ENCODE measurements at places on chromosomes 12 and 14.

- DNase-seq = no peak
Measured at GRCh38 chr14:100282766-100283419, 23.4 kb downstream of the SLC25A29 start.

- DNase-seq = no peak
Measured at GRCh38 chr12:124398578-124399227, 103.8 kb downstream of the RFLNA start.

GRCh38 chr14:45128963-45129629, 5.2 kb downstream of the FKBP3 start:
- no peak for DNase-seq

- no peak for DNase-seq
Measured at GRCh38 chr12:75720812-75721641, 209.6 kb upstream of the KRR1 start.

DNA sequence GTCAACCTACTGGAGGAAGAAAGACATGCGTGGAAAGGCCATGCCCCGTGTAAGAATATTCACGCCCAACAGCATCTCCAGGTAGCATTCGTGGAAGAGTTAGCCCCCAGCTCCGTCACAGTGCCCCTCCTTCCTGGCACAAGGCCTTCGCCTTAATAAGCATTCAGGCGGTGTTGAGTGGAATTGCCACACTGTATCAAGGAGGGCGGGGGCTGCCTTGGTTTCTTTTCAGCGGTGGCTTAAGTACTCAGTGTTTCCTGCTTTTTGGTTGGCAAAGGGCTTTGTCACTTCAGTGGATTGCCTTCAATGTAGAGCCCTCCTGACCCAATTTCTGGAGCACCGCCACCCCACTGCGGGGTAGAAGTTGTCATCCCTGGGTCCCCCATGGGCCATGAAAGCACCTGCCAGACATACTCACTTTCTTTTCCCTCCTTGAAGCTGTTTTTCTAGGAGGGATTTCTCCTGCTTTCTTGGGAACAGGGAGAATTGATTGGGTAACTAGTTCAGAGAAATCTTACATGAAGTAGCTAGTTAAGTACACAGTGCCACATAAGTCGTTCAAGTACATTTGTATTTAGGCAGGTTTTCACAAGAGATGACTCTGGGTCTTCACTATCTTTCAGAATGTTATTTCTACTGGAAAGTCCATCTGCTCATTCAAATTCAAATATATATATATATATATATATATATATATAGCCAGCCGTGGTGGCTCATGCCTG, 65.5 kb upstream of the STON2 start:
- DNase-seq = no peak

DNA sequence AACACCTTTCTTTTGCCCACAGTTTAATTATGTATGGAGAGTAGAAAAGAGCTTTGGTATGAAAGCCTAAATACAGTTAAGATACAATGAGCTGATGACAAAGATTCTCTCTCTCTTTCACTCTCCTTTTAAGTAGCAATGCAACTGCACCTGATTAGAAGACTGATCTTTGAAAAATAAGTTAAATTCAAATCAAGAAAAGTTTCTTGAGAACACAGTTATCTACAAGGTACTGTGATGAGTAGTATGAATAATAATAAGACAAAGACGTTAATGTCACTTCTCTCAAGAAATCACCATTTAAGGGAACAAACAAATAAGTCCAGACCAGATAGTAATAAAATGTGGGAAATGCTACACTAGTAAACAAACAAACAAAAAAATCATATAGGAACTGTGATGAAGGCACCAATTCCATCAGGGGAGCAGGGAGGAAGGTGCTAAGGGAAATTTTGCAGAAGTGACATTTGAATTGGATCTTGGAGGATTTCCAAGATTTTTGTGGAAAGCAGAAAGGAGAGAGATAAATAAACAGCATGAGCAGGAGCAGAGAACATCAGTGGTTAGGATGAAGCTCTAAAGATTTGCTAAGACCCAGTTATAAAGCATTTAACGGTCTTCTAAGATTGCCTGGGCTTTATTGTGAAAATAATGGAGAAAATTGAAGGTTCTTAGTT, 65.2 kb upstream of the STK38L start:
- DNase-seq = no peak

- DNase-seq = peak; percentile 77
Measured at GRCh38 chr12:123141615-123142517, 9.0 kb downstream of the PITPNM2 start.

GRCh38 chr12:84150201-84150600, 762.4 kb downstream of the SLC6A15 start:
- DNase-seq = no peak

GRCh38 chr14:70415788-70416187, 1.1 kb downstream of the SYNJ2BP start:
- DNase-seq = no peak

DNA sequence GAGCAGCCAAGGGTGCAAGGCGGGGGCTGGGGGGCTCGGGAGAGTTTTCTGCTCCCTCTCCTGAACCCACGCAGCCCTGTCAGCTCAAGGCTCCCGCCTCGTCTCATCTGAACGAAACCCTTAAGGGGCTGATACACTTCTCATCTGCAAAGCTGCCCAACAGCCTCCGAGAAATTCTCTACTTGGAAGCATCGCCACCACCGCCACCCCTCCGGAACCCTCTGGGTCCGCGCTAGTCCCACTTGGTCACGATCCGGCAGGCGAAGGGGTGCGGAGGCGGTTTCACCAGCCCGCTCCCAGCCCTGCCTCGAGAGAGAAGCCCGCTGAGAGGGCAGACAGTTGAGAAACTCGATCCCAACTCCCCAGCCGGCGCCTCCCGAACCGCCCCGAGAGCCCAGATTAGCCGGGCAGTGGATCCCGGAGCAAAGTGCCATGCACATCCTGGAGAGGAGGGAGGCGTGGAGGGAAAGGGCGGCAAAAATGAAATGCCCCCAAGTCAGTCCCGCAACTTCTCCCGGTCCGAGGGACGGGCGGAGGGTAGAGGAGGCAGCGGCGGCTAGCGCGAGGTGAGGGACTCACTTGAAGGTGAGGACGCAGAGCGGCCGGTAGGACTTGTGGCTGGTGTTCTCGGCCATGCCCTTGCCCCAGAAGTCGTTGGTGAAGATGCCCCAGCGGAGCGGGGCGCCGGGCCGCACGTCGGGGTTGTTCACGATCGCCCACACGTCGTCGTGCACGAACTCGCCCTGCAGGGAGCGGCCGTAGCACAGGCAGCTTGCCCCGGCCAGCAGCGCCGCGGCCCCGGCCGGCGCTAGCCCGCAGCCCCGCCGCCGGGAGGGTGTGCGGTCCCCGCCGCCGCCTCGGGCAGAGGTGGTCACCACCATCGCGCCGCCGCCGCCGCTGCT, 620 bp downstream of the TMTC1 start:
- no peak for DNase-seq

GRCh38 chr14:21825149-21825743, 151.6 kb upstream of the OR4E1 start:
- DNase-seq = peak; percentile 61

- DNase-seq = peak; percentile 47
Measured at GRCh38 chr12:46494424-46494823, 121.9 kb upstream of the SLC38A2 start.

- no peak for DNase-seq
Measured at GRCh38 chr12:54376596-54376995, 7.9 kb downstream of the ZNF385A start.

GRCh38 chr14:49904270-49904669, 11.4 kb downstream of the ARF6 start:
- no peak for DNase-seq

DNA sequence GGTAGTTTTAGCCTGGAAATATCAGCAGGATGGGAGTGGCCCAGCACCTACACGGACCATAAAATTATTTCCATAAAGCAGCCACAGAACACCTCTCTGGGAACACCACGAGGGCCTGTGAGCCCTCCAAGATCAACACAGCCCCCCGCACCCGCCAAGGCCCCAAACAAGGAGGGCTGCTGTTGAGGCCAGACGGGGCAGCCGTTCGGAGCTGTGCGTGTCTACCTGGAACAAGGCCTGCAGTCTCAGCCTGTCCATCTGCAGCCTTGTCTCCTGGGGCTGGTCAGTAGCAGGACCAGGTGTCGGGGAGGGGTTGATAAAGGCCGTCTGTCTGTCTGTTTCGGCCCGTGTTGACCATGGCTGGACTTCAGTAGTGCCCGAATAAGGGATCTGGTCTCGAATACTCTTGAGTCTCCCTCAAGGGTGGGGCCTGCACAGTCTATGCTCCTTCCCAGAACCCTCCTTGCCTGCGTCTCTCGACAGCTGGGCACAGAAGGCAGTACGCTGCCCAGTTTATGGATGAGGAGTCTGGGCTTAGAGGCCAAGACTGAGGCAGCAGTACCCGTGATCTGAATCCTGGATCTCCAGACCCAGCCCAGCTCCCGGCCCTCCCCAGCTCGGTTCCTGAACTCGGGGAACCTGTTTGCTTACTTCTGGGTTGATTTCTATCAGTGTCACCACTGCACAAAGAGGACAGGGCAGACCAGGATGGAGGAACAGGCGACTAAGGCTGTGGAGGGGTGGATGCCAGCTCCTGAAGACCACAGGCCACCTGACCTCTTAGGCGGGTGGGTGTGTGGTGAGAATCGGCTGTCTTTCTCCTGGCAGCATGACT, 23.1 kb upstream of the DLK1 start:
- no peak for DNase-seq

DNA sequence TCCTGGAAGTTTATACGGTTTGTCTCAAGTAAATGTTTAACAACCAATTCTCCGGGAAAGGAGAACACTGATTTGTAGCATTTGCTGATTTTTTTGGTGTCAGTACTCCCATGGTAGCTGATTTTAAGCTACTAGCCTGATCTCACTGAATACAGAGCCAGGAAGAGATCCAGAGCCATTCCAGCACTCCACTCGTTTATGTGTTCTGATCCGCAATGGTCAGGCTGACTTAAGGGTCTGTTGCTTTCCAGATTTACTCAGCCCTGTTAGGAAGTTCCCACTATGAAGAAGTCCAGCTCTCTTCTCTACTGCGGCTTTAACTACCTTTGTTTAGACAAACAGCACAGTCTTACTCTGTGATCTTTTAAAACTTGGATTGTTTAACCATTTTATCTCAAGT, 38.0 kb upstream of the NID2 start:
- DNase-seq = no peak
